Astrocyte (in vitro differentiated cells and primary cell): ENCODE measurements at places on chromosomes 7 and 10.

- DNase-seq, result no peak
Observed at GRCh38 chr7:85734823-85735222, 548.0 kb upstream of the SEMA3D start.

DNA sequence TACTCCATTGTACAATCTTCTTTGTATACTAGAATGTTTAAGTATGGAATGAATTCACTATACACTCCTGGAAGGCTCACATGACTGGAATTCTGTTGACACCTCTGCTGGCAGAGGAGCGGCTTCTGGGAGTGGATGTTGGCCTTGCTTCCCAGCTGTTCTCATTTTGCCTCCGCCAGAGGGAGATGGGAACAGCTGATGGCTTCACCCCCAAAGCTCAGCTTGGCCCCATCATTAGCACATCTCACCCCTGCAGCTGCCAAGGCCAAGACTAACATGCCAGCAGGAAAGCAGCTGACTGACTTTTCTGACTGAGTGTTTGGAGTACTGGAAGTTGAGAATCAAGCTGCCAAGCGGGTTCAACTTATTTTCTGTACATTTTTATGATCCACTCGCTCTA, 15.1 kb downstream of the ADAM12 start:
- DNase-seq, result no peak

GRCh38 chr7:30146127-30146612, 11.4 kb downstream of the MTURN start:
- no peak for DNase-seq

DNA sequence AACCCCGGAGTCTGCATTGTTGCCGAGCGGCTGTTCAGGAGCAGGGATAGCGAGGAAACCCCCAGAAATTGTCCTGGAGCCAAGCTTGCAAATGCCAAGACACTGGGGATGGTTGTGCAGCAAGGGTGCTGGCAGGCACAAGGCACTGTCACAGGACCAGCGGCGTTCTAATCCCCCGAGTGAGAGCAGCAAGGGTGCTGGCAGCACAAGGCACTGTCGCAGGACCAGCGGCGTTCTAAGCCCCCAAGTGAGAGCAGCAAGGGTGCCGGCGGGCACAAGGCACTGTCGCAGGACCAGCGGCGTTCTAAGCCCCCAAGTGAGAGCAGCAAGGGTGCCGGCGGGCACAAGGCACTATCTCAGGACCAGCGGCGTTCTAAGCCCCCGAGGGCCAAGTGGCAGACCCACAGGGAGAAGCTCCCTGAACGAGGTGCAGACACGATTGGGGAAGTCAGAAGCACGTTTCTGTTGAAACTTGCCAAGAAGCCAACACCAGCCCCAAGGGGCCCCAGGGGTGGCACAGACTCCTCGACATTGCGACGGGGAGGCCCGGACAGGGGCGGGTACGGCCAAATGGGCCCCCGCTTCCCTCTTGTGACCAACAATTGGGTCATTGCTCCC, 40.4 kb upstream of the INPP5A start:
- no peak for DNase-seq

- peak; percentile 55 for DNase-seq
Observed at GRCh38 chr10:86888585-86889381, 68.6 kb downstream of the MMRN2 start.

- DNase-seq, result no peak
Observed at GRCh38 chr7:81029511-81029910, 110.7 kb upstream of the SEMA3C start.

DNA sequence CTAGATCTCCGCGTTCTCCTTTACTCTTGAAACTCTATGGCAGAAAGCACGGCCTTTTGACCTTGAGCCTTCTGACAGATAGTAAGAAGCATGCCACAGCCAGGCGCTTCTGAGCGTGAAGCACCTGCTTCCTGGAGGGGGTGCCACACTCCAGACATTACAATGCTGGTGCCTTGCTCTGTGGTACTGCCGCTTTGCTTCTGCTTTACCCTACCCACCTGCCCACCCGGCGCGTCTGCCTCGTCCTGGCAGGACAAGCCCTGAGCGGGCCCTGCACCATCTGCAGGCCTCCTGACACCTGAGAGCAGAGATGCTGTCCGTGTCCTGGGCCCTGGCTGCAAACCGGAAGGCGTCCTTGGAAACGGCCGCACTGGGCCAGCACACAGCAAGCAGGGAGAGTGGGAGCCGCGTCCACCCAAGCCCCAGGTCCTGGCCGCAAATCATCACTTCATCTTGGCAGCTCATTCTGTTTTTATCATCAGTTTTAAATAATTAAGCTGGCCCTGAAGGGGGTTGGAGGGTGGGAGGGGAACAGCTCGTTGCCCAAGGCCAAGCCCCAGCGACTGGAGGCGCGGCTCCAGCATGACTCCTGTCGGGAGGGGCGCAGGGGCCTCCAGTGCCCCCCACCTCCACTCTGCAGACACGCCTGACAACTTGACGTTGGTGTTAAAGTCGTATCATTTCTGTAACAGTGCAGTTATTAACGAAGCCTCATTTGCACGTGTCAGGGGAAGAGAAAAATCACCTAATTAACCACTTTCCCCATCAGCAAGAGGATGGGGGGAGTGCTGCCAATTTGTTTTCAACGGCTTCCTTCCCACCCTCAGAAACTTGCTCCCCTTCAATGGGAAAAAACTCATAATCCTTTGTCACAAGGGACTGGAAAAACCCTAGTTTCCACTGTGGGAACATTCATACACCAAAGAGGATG, 132.2 kb downstream of the MAD1L1 start:
- DNase-seq, result no peak

DNA sequence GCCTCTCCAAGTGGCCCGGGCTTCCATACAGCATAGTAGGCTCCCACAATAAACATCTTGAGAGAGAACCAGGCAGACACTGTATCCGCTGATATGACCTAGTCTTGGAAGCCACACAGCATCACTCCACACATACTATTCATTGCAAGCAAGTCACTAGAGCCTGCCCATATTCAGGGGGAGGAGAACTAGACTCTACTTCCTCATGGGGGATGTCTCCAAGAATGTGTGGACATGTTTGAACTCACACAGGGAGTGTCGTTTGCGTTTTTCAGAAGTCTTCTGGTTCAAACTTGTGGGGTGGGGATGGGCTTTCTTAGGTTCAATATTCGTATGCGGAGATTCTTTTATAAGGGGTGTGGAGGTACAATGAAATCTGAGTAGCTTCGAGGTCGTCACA, 232.6 kb upstream of the HABP2 start:
- no peak for DNase-seq

DNA sequence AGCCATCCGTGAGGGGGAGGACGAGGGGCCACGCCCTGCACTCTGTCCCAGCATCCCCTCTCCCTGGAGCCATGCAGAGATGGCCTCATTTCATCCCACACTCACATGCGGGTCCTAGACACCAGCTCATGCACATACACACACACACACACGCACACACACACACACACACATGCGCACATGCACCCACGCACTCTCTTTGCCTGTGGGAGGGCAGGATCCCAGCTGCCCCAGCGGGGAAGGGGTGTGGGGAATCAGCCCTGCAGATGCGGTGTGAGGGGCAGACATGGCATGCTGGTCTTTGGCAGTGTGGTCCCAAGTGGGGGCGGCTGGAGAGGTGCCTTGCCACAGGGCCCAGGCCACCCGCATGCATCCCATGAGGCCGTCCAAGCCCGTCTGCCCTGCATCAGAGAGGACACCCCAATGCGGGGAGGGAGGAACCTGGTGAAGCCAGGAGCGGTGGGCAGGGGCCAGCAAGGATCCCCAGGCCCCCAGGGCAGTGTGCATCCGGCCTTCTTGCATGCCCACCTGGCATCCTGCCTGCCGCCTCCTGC, 68.1 kb downstream of the LHPP start:
- DNase-seq, result no peak
